ENCODE measurements at places on chromosomes 2 and 18. TPM values are rescaled to one million over a fixed set of nuclear protein-coding genes. Genes with fewer than 3 reads are reported as not detected.

GRCh38 chr2:236882930-236883329 lies 202.8 kb upstream of the COPS8 start:
- DNase-seq, result no peak

GRCh38 chr18:26403491-26403890 lies 144.9 kb downstream of the KCTD1 start:
- DNase-seq, result no peak

GRCh38 chr2:138447889-138448570 lies 53.5 kb upstream of the SPOPL start:
- no peak for DNase-seq

DNA sequence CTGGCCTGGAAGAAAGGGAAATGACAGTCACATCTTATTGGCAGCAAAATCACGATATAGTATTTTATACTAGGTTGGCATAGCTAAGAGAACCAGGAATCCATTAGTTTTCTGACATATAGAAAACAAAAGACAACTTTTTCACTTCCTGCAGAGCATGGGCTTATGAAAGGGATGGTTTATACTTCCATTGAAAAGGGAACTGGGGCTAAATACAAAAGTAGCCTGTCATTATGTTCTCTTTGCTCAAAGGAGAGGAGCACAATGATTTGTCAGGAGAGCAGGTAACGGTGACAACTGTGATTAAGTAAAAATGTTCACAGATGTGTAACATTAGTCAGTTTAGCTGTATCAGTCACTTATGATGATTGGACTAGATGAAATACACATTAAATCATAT lies 46.4 kb downstream of the SLC25A12 start:
- no peak for DNase-seq

DNA sequence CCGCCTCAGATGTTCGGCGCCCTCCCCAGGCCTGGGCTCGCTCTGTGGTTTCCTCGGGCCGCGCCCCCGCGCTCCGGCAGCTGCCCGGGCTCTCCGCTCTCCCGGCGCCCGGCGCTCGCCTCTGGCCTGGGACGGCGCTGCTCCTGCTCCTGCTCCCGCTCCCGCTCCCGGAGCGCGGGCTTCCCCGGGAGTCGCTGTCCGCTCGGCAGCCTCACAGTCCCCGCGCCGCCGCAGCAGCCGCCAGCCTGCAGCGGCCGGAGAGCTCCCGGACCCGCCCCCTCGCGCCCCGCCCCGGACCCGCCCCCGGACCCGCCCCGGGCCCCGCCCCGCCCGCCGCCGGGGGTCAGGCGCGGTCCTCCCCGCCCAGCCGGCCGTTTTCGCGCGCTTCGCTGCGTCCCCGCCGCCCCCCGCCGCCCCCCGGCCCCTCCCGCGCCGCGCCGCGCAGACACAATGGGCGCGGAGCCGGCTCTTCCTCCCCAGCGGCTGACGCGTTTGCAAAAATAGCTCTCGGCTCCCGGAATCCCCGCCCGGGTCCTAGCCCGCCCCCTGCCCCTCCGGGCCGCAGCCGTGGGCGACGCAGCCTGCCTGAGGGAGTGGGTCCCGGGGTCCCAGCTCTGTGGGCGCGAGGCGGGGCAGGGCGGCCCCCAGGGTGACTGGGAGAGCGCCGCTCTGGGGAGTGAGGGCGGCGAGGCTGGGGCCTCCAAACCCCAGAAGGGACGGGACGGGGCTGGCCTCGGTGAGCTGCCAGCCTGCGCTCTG lies at the start of gene ARL4C:
ARL4C (minus strand) TSS at position 247 of the 759 bp plus-strand sequence. CDS start 495 bp downstream, outside the sequence.
- DNase-seq, result peak; percentile 83

DNA sequence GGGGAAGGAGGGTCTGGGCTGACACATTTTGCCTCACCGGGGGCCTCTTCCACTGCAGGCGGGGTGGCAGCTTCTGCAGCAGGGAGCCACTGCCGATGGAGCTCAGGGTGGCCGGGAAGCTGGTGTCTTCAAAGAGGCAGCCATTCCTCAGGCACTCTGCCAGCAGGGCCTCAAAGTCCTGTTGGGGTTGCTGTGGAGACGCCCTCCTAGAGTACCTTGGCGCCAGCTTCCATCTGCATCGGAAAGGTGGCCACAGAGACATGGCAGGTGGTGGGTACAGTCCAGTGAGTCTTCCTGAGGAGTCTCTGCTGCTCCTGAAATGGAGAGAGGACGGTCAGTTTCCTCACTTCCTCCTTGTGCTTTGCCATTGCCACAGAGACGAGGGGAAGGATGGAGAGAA lies 12.1 kb downstream of the CAPN14 start:
- no peak for DNase-seq

GRCh38 chr2:171478345-171478744 lies 43.9 kb upstream of the CYBRD1 start:
- no peak for DNase-seq

DNA sequence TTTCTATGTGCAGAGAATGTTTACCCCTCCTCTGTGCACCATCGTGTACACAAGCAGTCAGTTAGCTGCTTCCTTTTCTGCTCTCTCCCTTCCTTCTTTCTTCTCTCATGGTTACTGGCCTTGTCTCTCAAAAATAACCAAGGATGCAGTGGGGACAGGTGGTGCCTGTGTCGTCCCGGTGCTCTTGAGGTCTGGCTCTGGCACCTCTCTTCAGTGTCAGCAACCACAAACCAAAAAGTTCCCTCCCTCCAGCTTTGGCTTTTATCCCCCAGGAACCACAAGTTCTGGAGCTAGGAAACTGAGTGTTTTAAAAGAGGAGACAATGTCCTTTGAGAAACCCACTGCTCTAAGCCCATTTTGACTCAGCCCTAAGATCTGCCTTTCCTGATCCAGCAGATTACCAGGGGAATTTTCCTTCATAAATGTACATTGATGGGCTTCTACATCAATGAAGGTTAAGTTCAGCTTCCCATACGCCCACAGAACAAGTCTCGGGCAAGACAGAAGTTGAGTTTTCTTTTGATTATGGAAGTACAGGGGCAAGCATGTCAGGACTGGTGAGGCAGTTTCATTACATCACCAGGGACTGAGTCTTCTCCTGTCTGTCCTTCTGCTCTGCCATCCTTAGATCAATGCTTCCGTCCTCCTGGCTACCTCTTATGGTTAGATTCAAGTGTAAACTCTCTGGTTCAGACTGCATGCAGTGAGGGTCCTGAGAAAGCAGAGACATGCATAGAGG lies 232.2 kb downstream of the SETBP1 start:
- DNase-seq, result no peak

- no peak for DNase-seq
These were observed 198.6 kb downstream of the LRP1B start for GRCh38 chr2:141932261-141932660.

GRCh38 chr18:79611040-79611681 lies 68.4 kb upstream of the CTDP1 start:
- DNase-seq, result peak; percentile 78

GRCh38 chr2:43127208-43127940 lies 99.0 kb downstream of the ZFP36L2 start:
- DNase-seq, result peak; percentile 92

- DNase-seq, result no peak
These were observed 1706.7 kb downstream of the SUCLG1 start for GRCh38 chr2:82752396-82752795.

DNA sequence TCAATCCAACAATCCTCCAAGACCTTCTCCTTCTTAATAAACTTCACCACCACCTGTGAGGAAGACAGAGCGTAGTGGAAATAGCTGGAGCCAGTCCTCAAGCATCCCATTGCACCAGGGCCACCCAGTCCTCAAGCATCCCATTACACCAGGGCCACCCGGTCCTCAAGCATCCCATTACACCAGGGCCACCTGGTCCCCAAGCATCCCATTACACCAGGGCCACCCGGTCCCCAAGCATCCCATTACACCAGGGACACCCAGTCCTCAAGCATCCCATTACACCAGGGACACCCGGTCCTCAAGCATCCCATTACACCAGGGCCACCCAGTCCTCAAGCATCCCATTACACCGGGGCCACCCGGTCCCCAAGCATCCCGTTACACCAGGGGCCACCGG lies 13.3 kb upstream of the MTERF4 start:
- DNase-seq, result no peak

- no peak for DNase-seq
These were observed 143.8 kb downstream of the HAUS1 start for GRCh38 chr18:46247942-46248341.

- DNase-seq, result no peak
These were observed 231.6 kb downstream of the ATAD2B start for GRCh38 chr2:23695214-23695889.

- no peak for DNase-seq
These were observed 225.6 kb downstream of the ASXL3 start for GRCh38 chr18:33803636-33804035.

- DNase-seq, result no peak
These were observed 43.3 kb downstream of the EXOC6B start for GRCh38 chr2:72782520-72782919.

DNA sequence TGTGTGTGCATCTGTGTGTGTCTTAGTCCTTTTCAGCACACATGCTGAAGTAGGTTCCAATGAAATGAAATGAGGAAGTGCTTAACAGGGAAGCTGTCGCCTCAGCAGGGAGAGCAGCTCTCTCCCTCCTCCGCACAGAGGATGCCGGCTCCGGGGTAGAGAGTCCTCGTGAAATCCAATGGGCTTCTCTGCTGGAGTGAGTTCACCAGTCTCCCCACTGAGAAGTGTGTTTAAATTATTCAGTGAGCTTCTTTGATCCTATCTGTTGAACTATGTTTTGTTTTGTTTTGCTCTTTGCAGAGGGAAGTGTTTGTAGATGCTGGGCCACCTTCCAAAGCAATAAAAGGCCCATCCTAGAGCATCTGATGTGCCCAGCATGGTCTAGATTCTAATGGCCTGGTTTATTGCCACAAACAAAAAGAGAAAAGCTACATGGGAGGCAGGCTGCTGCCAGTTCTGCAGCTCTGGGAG lies 6.7 kb downstream of the PPP1R7 start:
- DNase-seq, result no peak

- no peak for DNase-seq
These were observed 58.6 kb downstream of the LPIN1 start for GRCh38 chr2:11805024-11805423.

- DNase-seq, result no peak
These were observed 264.9 kb upstream of the CCDC68 start for GRCh38 chr18:55224086-55224625.

DNA sequence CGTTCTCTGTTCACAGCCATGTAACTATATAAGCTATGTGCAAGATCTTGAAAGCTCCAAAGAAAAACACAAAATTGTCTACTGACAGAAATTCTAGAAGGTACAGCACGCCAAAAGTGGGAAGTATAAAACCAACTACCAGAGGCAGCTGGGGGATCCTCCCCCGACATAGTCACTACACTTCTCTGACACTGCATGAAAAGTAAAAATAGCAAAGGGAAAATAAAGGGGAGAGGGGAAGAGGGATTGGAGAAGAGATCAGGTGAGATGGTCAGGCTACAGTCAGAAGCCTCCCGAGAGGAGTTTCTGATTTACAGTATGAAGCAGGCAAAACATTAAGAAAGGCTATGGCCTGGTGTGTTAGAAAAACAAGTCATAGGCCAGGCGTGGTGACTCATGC lies 39.8 kb upstream of the PCBP1 start:
- no peak for DNase-seq

- no peak for DNase-seq
These were observed 880.6 kb downstream of the TSN start for GRCh38 chr2:122636097-122636496.

DNA sequence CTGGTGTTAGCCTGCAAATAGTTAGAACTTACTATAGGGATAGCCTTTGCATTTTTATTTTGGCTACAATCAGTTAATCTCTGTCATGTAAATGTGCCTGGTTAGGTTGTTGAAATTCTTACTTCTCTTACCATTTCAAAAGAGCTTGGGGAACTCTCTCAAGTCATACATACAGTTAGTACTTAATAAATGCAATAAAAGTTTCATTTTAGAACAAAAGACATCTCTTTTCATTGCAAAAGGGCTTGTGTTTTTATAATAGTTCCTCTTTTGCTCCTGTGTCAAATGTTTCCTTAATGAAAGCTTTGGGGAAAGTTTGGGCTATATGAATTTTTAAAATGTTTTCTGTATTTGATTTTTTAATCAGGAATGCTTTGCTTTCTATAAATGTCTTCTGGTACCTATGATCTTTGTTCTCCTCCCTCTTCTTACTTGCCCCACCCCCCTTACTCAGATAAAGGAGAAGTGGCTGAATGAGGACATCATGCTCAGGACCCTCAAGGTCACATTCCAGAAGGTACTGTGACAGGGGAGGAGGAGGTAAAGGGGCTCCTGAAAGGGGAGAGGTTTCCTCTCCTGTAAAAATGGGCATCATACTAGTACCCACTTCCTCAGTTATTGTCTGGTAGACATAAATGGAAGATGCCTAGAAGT lies 13.6 kb downstream of the PTPN18 start:
- DNase-seq, result no peak

GRCh38 chr2:217636991-217637561 lies 365.7 kb downstream of the TNS1 start:
- no peak for DNase-seq

GRCh38 chr2:221467610-221468009 lies 104.5 kb downstream of the EPHA4 start:
- DNase-seq, result no peak

DNA sequence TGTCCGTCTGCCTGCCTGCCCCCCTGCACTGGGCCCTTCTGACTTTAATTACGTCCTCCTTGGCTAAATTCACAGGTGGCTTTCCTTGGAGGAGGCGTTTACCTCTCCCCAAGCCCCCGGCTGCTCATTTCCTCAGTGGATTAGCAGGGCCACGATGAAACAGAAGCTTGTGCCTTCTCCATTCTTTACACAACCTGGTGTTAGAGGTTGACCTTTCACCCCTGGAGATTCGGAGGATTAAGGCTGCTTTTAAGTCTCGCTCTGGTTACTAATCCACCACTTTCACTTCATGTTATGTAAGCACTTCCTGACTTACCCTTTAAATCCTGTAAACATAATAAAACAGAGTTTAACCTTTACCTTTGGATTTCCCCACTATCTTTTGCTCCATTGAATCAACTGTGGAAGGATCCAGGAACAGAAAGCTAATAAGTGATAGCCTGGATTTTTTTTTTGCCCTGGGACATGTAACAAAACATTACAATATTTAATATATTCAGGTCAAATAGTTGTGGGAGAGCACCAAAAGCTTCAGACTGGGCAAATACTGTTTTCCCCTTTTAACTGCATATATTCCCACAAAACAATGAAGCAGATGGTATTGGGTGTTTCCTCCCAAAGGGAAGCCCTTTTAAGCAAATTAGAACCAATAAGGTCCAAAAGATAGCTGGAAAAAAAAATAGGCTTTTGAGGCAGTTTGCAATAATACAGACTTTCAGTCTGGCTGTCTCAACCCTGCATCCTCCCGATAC lies 370.2 kb downstream of the EN1 start:
- DNase-seq, result no peak

DNA sequence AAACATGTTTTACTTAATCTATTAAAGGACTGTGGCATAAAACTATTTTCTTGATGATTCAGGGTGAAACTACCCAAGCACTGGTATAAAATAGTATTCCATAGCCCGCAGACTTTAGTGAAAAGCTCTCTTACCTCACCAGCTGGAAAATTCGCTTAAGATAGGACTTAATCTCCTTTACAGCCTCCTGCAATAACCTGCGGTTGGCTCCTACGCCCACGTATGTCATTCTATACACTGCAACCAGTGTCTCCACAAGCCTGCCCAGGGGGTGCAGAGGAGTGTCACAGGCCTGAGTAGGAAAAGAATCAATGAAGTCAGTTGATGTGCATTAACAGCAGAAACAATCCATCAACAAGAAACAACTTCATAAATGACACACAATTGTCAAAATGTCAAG lies 11.3 kb upstream of the MPP4 start:
- DNase-seq, result no peak

Gene FBXO11
- total RNA-seq, result 36.8 TPM

Gene TDRD15
- not detected for total RNA-seq

Gene TXNDC2
- not detected for total RNA-seq

Gene STK11IP
- 20.2 TPM for total RNA-seq

Gene SLC30A3
- 10.2 TPM for total RNA-seq

Gene AQP12B
- total RNA-seq, result not detected

Gene GALNT5
- total RNA-seq, result 0.35 TPM

Gene REG3G
- total RNA-seq, result not detected

Gene GALNT3
- 0.27 TPM for total RNA-seq

Gene PIEZO2
- 0.46 TPM for total RNA-seq
